ENCODE measurements at places on chromosomes 3 and 15. TPM values are rescaled to one million over a fixed set of nuclear protein-coding genes. Genes with fewer than 3 reads are reported as not detected.

TTLL13 gene
- not detected for polyA plus RNA-seq

ESYT3 gene
- not detected for polyA plus RNA-seq

ZNF501 gene
- 1.6 TPM for polyA plus RNA-seq

EXD1 gene
- polyA plus RNA-seq, result not detected

CFAP100 gene
- polyA plus RNA-seq, result not detected

CHRD gene
- polyA plus RNA-seq, result not detected

GCNT3 gene
- polyA plus RNA-seq, result not detected

TCF12 gene
- polyA plus RNA-seq, result 44.8 TPM

CDC25A gene
- polyA plus RNA-seq, result not detected

CCRL2 gene
- 1.1 TPM for polyA plus RNA-seq

CD96 gene
- 291 TPM for polyA plus RNA-seq

ATP8B4 gene
- not detected for polyA plus RNA-seq

SEMA5B gene
- polyA plus RNA-seq, result not detected

FHIT gene
- polyA plus RNA-seq, result 16.8 TPM

A4GNT gene
- polyA plus RNA-seq, result not detected

CDCP1 gene
- polyA plus RNA-seq, result not detected

BCL2A1 gene
- polyA plus RNA-seq, result 19.6 TPM

TEX55 gene
- polyA plus RNA-seq, result not detected

HESX1 gene
- not detected for polyA plus RNA-seq

CD86 gene
- polyA plus RNA-seq, result not detected

CDHR4 gene
- polyA plus RNA-seq, result not detected

RAD51 gene
- not detected for polyA plus RNA-seq

Measured in naive thymus-derived CD8-positive, alpha-beta T cell (primary cell).